CD4-positive, alpha-beta T cell treated with Interleukin-4 for 1 hour (primary cell): ENCODE measurements at places on chromosomes 4 and X.
A peak's percentile ranks its signal among the peaks of the same experiment; 100 is the strongest.

GRCh38 chr4:109589605-109590004 is 29.6 kb downstream of the MCUB start:
- no peak for DNase-seq

GRCh38 chrX:150872773-150873336 is 25.6 kb downstream of the CD99L2 start:
- DNase-seq = no peak

DNA sequence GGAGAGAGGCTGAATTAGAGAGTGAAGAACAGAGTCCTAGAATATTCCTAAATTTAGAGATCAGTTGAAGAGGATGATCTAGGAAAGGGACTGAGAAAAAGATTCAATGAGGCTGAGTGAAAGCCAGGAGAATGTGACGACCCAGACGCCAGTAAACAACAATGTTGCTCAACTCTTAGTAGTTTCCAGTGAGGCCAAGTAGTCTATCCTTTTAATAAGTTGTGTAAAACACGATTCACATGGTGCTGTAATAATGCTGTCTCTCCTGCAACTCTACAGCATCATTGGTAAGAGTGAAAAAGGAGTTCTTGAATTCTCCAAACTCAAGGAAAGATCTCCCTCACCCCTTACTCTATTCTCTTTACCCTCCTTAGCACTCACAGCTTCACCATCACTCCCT is 140.3 kb downstream of the CFAP299 start:
- DNase-seq = no peak

GRCh38 chr4:163603257-163603656 is 108.8 kb downstream of the TMA16 start:
- DNase-seq = no peak

GRCh38 chr4:1600811-1601532 is 83.1 kb downstream of the FAM53A start:
- DNase-seq = no peak

GRCh38 chr4:7001271-7001670 is 41.9 kb upstream of the TADA2B start:
- no peak for DNase-seq

- DNase-seq = peak; percentile 70
Observed at GRCh38 chr4:2469192-2469984, 482 bp downstream of the RNF4 start.

DNA sequence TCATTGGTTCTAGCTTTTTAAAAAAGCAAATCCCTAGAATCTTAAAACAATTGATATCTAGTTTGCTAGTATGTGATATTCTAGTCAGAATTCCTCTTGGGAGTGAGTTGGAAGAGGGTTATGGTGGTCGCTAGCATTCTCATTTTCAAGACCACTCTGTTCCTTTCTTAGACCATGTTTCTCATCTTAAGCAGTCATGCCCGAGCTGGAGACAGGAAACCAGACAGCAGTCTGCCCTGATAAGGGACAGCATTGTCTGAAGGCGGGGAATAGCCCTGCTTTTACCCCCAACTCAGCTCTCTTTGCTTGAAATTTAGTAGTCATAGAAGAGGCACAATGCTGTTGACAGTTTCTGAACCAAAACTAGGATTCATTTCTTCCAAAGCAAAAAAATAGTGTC is 5.2 kb downstream of the KLF3 start:
- DNase-seq = peak; percentile 26

DNA sequence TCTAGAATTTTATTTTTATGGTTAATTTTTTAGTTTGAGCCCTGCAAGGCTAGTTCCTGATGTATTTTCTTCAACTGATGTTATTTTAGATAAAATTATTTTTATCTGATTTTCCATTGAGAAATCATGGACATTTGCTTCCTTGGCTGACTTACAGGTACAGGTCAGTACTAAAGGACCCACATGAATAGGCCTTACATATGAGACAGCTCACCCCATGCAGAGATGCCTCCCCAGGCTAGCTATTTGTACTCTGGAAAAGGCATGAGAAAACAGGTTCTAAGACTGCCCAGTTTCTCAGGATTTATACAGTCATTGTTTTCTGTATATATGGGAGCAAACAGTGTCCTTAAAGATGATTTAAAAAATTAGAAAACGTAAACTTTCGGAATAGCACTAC is 255.5 kb downstream of the BMPR1B start:
- no peak for DNase-seq

- DNase-seq = no peak
Observed at GRCh38 chr4:102554482-102554881, 53.3 kb downstream of the NFKB1 start.

DNA sequence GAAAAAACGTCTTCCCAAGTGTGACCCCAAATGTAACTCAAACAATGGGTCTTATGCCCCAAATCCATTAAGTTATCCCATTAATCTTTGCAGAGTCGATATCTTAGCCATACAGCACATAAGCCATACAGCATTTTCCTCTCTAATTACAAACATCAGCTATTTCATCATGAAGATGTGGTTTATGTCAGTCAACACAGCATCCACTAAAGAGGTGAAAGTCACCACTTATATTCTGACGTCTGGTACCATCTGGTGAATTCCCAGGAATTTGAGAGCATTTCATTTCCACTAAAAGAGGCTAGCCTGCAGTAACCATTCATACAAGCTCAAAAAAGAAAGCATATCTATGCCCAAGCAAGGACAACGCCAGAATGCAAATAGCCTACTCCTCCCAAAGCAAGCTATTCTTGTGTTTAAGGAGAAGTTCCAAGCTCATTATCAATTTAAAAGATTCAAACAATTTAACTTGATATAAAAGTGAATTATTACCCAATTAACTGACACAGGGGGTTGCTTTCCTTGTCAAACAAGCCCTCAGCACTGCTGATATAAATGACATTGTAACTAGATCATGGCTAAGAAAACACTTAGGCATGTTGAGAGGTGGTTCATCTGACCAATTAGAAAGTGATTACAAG is 203.3 kb downstream of the ANTXR2 start:
- no peak for DNase-seq

DNA sequence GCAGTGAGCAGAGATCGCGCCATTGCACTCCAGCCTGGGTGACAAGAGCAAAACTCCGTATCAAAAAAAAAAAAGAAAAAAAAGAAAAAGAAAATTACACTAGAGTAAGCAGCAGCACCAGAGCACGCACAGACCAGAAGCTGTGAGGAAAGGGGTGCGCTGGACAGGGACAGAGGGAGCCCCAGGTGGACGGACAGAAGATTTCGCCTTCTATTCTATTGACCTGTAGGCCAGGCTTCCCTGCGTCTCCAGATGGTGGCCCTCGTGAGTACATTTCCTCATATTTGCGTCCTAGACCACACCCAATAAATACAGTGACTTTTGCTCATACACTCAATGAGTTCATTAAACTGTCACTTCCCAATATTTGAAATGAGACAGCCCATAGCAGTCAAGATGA is 19.1 kb downstream of the MTNR1A start:
- DNase-seq = no peak

DNA sequence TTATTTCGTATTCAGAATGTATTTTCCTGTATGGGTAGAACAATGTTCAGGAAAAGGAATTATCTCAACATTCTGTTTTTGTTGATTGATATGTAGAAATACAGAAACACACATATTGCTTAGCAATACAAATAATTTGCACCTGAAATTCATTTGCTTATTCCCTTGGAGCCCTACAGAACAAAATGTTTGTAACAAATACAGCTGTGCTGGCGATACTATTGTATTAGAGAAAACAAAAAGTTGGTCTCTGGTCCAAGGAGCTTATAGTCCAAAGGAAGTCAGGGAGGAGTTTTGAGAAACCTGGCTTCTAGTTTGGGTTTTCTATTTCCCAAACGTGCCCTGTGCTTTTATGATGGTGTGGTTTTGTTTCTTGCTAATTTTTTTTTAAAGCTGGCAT is 37.8 kb upstream of the CAPN6 start:
- DNase-seq = no peak

DNA sequence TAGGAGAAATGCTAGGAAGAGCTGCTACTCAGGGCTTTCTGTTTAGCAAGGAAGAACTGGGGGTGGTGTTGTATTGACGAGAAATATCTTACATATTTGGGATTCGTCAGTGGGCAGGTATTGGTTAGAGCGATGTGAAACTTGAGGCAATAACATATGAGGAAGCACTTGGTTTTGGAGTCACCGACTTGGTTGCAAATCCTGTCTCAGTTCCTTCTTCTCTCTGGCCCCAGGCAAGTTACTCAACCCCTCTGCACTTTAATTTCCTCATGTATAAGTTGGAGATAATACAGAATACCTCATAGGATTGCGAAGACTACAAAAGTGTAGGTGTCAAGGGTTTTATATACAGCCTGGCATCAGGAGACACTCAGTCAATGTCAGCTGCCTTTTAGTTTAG is 34.1 kb downstream of the GPAT3 start:
- peak; percentile 10 for DNase-seq

- DNase-seq = no peak
Observed at GRCh38 chr4:73978886-73979285, 2.9 kb downstream of the PF4 start.

GRCh38 chr4:28548594-28548993 is 1688.0 kb downstream of the STIM2 start:
- DNase-seq = no peak

GRCh38 chrX:51922561-51922960 is 29.1 kb downstream of the MAGED1 start:
- DNase-seq = no peak

DNA sequence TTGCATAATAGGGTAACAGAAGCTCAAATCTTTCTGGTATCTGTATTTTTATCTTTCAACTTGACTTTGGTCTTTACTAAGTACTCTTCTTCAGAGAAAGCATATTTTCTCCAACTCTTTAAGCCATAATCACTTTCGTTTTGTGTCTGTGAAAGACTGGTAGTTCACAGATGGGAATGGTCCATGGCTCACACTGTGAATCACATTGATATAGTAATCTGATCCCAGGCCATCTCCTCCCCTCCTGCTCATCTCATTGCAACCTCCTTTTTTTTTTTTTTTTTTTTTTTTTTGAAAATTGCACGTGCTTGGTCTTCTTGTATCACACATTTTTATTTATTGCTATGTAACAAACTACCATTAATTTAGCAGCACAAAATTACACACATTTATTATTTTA is 694.5 kb upstream of the SLIT2 start:
- no peak for DNase-seq

DNA sequence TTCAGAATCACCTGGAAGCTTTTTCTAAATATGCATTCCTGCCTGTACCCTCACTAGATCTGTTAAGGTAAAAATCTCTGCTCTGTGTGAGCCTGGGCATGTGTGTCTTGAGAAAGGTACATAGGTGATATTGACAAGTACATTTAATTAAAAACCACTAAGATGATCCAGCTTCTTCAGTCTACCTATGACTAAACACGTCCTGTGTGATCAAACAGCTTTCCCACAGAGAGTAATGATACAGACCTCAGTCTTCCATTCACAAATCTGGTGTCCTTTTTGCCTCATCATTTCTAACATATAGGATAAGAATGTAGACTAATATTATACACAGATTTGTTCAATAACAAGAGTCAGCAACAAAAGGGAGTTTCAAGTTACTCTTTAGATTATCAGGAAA is 42.6 kb downstream of the GALNT7 start:
- DNase-seq = no peak

GRCh38 chrX:31604629-31605221 is 532.9 kb upstream of the FTHL17 start:
- DNase-seq = no peak

- no peak for DNase-seq
Observed at GRCh38 chr4:181234951-181235680, 1008.1 kb upstream of the TENM3 start.

DNA sequence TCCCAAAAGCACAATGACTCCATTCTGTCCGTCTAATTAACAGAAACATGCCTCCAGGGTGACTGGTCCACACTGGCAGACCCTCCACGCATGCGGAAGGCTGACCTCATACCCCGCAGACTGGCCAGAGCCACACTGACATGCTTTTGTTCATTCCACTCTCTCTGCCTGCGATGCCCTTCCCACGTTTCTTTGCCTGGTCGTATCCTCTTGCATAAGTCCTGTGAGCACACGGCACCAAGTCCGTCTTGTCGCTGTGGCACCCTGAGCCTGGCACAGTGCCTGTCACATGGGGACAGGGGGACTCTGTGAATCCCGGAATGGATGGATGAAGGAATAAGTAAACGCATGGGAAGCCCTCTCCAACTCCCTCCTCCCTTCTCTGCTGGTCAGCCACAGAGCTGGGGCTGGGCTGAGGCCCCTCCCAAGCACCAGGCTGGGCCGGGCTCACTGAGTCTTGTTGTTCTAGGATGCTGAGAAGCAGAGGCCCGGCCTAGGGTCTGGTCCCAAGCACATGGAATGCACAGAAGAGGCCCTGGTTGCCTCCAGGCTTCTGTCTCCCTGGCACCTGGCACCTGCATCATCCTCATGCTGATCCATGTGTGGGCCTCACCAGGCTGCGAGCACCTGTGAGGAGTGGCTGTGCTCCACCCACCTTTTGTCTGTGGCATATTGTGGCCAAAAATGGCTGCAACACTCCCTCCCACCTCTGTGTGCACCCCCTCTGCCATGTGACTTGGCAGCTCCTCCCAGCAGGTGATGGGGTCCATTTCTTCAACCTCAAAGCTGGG is 38.9 kb upstream of the C4orf50 start:
- DNase-seq = no peak

DNA sequence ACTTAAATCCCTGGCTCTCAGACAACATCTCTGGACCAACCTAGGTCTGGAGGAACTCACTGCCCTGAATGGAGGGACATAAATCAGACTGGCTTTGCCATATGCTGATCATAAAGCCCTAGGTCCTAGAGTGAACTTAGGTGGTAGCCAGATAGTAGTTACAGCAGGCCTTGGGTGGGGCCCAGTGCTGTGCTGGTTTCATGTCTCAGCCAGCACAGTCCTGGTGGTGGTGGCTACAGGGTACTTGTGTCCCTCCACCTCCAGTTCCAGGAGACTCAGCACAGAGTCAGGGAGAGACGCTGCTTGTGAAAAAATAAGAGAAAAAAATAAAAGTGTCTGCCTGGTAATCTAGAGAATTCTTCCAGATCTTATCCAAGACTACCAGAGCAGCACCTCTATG is 40.3 kb downstream of the GSX2 start:
- DNase-seq = no peak

- no peak for DNase-seq
Observed at GRCh38 chrX:146854281-146854680, 39.7 kb upstream of the CXorf51A start.

DNA sequence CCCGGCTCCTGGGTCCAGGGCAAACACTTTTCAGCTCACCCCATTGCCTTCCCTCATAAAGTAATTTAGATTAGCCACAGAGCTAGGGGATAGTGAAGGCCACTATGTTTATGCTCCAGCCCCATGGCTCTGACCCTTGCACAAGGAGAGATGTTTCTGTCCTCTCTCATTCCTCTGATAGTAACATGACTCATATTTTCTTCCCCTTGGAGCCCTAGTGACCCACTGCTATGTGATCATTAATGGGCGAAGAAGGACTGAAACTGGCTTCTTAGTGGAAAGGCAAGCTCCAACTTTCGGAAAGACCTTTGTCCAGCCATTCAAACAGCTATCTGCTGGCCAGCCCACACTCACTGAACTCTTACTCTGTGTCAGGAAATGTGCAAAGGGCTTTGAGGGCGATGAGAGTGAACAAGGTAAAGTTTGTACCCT is 12.3 kb downstream of the CLDN2 start:
- no peak for DNase-seq

DNA sequence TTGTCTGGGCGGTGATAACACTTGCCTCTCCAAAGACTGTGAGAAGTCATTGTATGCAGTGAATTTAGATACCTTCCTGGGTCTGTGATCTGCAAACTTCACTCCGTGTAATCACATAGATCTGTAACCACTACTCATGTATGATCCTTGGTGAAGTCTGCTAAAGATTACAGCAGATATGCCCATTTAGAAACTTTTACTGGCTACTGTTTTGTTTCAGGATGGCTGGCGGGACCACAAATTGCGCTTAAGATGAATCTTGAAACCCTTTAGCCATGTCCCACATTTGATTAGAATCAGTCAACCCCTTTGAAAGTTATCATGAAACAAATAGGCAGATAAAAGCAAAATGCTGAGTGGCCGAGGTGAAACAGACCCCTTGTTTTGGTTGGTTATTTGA is 126.5 kb upstream of the SCML1 start:
- no peak for DNase-seq
